ENCODE measurements at places on chromosomes 5 and 9. TPM values are rescaled to one million over a fixed set of nuclear protein-coding genes. Genes with fewer than 3 reads are reported as not detected.
A peak's percentile ranks its signal among the peaks of the same experiment; 100 is the strongest.

- no peaks in the 10 kb centered on the region for H3K27me3 ChIP-seq
- no peaks in the 10 kb centered on the region for H3K36me3 ChIP-seq
- no peak overlapping the region for H3K4me3 ChIP-seq
- H3K4me1 ChIP-seq = peaks cover 24% of the 10 kb centered on the region
- DNase-seq = no peak
- H3K27ac ChIP-seq = no peak overlapping the region
These were observed 21.0 kb downstream of the TNFSF15 start for GRCh38 chr9:114784721-114785279.

HSPA9 gene
- total RNA-seq = 237 TPM

DNA sequence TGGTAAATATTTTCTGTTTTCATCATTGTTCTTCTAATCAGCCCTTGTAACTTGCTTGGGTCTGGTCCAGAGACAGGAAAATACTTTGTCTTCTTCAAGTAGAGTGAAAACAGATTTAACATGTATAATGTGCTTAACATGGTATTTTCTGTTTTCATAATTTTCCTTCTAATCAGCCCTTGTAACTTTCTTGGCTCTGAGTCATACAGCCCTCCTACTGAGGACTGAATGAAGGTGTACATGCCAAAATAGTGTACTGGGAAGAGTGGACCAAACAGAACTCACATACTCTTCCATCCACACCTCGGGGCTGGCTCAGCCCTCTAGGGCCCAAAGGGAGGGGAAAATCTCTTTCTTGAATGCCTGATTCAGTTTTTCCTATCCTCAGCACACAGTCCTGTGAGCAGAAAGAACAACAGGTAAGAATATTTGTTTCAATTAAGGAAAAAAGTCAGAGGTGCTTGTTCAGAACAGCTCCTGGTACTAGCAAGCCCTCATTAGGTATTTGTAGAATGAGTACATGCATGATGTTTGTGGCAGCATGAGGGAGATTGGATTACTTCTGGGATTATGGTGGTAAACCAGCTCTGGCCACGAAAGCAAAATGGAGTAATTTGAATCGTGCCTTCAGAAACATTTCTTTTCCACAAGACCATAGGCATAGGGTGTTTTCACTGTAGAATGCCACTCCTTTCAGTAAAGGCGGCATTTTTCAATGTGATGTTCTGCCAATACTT, 24.2 kb upstream of the MACIR start:
- H3K4me3 ChIP-seq = no peak overlapping the region
- no peak for DNase-seq
- H3K4me1 ChIP-seq = peaks cover 10% of the 10 kb centered on the region
- H3K27ac ChIP-seq = no peak overlapping the region
- no peaks in the 10 kb centered on the region for H3K36me3 ChIP-seq

DNA sequence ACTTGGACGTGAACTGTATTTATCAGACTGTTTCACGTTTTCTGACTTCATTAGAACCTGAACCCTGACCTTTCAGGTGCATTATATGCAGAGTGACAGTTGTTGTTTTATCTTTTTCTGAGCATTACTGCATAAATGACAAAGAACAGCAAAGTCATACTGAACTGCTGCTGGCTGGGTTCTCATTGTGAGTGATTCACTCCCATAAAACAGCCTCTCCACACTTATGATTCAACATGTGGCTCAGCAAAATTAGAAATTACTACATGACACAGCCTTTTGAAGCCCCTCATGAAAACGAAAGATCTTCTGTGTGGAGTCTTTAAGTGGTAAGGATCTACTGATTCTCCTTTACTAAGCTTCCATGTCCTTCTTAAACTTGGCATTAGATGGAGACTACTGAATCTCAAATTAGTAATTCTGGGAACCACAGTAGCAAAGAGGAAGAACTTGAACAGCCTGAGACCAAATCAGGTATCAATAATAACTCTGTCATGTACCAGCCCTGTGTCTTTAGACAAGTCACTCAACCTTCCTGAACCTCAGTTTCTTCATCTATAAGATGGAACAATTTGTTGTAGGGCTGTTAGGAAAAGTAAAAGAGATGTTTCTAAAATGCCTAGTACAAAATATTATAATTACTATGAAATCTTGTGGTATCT, 172.3 kb upstream of the GNA14 start:
- no peaks in the 10 kb centered on the region for H3K27me3 ChIP-seq
- no peak for DNase-seq
- H3K27ac ChIP-seq = peak overlapping the region; percentile 76
- H3K4me1 ChIP-seq = peaks cover 38% of the 10 kb centered on the region

GRCh38 chr5:81751836-81752643, 1.1 kb upstream of the SSBP2 start:
- peaks cover 66% of the 10 kb centered on the region for H3K4me1 ChIP-seq
- H3K27ac ChIP-seq = peak overlapping the region; percentile 82
- no peak for DNase-seq
- H3K27me3 ChIP-seq = no peaks in the 10 kb centered on the region

All from chondrocyte (in vitro differentiated cells).